Heart right ventricle (tissue), 16 donors: ENCODE measurements at places on chromosomes 16 and 17. TPM values are rescaled to one million over a fixed set of nuclear protein-coding genes. Genes with fewer than 3 reads are reported as not detected.

DNA sequence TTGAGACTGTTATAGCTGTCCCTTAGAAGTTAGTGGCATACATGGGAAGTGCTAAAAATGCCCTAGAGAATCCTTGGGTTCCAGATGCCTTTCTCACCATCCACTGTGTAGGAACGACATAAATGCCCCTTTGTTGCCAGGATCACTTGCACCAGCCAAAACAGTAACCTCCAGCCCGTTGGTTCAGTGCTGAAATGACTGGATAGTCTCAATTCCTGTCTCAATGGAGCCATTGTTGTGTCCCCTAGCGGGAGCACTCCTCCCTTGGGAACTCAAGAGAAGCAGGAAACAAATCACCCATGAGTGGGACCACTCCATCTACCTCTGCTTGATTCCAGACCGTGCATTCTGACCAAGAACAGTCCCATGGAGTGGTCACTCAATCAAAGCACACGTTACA, 23.1 kb downstream of the MPHOSPH6 start:
- H3K27ac ChIP-seq = no peak overlapping the region
- no peak for DNase-seq
- H3K4me3 ChIP-seq = no peak overlapping the region
- H3K36me3 ChIP-seq = no peaks in the 10 kb centered on the region
- H3K27me3 ChIP-seq = no peaks in the 10 kb centered on the region

GRCh38 chr16:27179500-27180072, 23.7 kb upstream of the KDM8 start:
- H3K27me3 ChIP-seq = peaks cover 9% of the 10 kb centered on the region
- no peaks in the 10 kb centered on the region for H3K36me3 ChIP-seq
- H3K4me3 ChIP-seq = no peak overlapping the region

- no peak overlapping the region for H3K27ac ChIP-seq
- H3K4me1 ChIP-seq = peaks cover 11% of the 10 kb centered on the region
- H3K36me3 ChIP-seq = no peaks in the 10 kb centered on the region
- peak; percentile 62 for DNase-seq
- H3K27me3 ChIP-seq = no peaks in the 10 kb centered on the region
- H3K4me3 ChIP-seq = no peak overlapping the region
These were observed 116.9 kb downstream of the NTN1 start for GRCh38 chr17:9138161-9138717.

- no peaks in the 10 kb centered on the region for H3K27me3 ChIP-seq
- no peak overlapping the region for H3K27ac ChIP-seq
- no peak overlapping the region for H3K4me3 ChIP-seq
- no peaks in the 10 kb centered on the region for H3K4me1 ChIP-seq
- DNase-seq = no peak
- H3K36me3 ChIP-seq = peaks cover 5% of the 10 kb centered on the region
These were observed 9.8 kb downstream of the GEMIN4 start for GRCh38 chr17:742147-742793.

DNA sequence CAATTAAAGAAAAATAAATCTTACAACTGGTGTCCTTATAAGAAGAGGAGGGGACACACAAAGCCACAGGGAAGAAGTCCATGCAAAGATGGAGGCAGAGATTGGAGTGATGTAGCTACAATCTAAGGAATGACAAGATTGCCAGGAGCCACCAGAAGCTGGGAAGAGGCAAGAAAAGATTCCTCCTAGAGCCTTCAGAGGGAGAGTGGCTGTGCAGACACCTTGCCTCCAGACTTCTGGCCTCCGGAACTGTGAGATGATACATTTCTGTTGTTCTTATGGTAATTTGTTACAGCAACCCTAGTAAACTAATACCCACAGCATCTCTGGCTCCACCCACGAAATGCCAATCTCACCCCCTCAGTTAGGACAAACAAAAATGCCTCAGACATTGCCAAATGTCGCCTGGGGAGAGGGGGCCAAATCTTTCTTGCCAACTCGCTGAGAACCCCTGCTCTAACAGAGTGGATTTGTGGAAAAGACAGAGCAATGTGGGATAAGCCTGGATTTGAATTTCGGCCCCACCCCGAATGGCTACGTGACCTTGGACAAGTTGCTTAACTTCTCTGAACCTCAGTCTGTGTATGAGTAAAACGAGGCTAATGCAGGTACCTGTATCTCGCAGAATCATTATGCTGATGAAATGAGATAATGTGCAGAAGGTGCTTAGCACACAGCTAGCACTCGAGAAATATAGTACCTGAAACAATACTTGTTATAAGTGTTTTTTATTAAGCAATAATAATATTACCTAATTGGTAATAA, 37.1 kb upstream of the CSNK2A2 start:
- no peak for DNase-seq
- no peak overlapping the region for H3K4me3 ChIP-seq

DNA sequence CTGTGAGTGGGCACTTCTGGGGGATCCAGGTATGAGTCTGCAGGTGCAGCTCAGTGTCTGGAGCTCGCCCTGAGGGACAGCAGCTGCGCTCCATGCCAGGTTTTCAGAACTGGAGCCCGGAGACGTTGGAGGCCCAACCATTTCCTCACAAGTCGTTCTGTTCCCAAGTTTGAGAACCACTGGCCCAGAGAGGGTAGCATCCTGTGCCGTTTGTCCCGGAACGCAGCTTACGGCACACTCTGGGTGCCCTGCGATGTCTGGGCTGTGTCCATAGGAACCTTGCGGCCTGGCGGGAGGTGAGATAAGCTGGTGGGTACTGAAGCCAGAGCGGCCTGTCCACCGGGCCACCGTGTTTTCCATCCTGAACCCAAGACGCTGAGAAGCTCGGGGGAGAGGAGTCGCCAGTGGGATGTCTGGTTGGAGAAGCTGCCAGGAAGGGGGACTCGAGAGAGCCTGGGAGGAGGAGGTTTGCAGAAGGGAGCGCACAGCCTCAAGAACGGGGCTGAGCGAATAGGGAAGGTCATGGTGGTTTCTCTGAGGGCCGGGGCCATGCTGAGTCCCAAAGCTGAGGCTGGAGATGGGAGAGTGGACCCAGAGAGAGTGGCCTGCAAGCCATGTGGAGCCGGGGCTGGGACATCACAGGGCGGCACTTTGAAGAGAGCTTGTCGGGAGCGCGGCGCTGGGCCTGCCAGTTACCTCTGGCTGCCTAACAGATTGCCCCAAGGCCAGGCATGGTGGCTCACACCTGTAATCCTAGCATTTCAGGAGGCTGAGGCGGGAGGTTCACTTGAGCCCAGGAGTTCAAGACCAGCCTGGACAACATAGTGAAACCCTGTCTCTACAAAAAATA, 211.0 kb upstream of the GSE1 start:
- no peak overlapping the region for H3K4me3 ChIP-seq
- no peaks in the 10 kb centered on the region for H3K36me3 ChIP-seq
- no peak overlapping the region for H3K27ac ChIP-seq
- DNase-seq = no peak
- peaks cover 13% of the 10 kb centered on the region for H3K4me1 ChIP-seq

GRCh38 chr17:55354941-55355340, 66.7 kb downstream of the MMD start:
- no peaks in the 10 kb centered on the region for H3K4me1 ChIP-seq
- no peak overlapping the region for H3K27ac ChIP-seq
- no peaks in the 10 kb centered on the region for H3K36me3 ChIP-seq
- no peaks in the 10 kb centered on the region for H3K27me3 ChIP-seq
- H3K4me3 ChIP-seq = no peak overlapping the region
- DNase-seq = no peak

GRCh38 chr16:69709456-69710084, 16.8 kb downstream of the NQO1 start:
- H3K4me3 ChIP-seq = no peak overlapping the region
- peaks cover 7% of the 10 kb centered on the region for H3K4me1 ChIP-seq
- no peaks in the 10 kb centered on the region for H3K27me3 ChIP-seq
- peak overlapping the region; percentile 48 for H3K27ac ChIP-seq

DNA sequence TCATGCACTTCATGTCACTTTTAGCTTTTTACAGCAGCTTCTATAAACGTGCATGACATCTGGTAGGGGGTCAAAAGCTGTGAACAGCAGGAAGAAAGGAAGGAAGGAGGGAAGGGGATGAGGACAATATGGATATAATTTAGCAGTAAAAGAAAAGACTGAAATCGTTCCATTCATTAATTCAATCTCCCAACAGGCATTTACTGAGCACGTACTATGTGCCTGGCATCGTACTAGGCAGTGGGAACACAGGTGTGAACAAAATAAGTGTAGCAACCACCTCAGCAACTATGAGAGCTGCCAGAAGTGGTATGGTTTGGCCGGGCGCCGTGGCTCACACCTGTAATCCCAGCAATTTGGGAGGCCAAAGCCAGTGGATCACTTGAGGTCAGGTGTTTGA, 19.1 kb upstream of the USP7 start:
- no peak for DNase-seq
- no peak overlapping the region for H3K4me3 ChIP-seq
- no peaks in the 10 kb centered on the region for H3K36me3 ChIP-seq
- no peak overlapping the region for H3K27ac ChIP-seq
- no peaks in the 10 kb centered on the region for H3K4me1 ChIP-seq

- peak overlapping the region; percentile 19 for H3K27ac ChIP-seq
- peak; percentile 23 for DNase-seq
- H3K4me3 ChIP-seq = no peak overlapping the region
- no peaks in the 10 kb centered on the region for H3K36me3 ChIP-seq
- H3K27me3 ChIP-seq = no peaks in the 10 kb centered on the region
- peaks cover 40% of the 10 kb centered on the region for H3K4me1 ChIP-seq
These were observed 74.9 kb downstream of the VAT1L start for GRCh38 chr16:77863250-77863649.

DNA sequence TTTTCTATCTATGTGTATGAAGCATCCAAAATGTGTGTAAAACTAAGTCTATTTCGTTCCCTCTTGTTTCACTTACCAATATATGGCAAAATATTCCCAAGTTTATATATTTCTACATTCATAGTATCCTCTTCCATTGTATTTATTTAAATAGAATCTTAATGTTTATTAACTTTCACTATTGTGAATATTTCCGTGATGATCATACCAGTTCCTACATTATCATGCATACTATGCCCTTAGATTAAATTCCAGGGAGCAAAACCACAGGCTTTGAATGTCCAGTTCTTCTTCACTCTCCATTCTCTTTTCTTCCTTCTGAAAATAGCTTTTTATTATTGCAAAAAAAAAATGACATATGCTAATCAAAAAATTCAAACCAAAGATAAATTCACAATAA, 4.0 kb downstream of the MAP2K6 start:
- no peaks in the 10 kb centered on the region for H3K36me3 ChIP-seq
- no peak overlapping the region for H3K27ac ChIP-seq
- H3K4me3 ChIP-seq = no peak overlapping the region
- no peak for DNase-seq

DNA sequence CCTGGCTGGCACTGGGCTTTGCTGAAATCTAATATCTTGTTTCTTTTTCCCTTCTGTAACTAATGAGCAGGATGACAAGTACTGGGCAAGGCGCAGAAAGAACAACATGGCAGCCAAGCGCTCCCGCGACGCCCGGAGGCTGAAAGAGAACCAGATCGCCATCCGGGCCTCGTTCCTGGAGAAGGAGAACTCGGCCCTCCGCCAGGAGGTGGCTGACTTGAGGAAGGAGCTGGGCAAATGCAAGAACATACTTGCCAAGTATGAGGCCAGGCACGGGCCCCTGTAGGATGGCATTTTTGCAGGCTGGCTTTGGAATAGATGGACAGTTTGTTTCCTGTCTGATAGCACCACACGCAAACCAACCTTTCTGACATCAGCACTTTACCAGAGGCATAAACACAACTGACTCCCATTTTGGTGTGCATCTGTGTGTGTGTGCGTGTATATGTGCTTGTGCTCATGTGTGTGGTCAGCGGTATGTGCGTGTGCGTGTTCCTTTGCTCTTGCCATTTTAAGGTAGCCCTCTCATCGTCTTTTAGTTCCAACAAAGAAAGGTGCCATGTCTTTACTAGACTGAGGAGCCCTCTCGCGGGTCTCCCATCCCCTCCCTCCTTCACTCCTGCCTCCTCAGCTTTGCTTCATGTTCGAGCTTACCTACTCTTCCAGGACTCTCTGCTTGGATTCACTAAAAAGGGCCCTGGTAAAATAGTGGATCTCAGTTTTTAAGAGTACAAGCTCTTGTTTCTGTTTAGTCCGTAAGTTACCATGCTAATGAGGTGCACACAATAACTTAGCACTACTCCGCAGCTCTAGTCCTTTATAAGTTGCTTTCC, 56.0 kb downstream of the HLF start:
- no peak for DNase-seq
- H3K27me3 ChIP-seq = no peaks in the 10 kb centered on the region
- H3K36me3 ChIP-seq = peaks cover 68% of the 10 kb centered on the region
- no peaks in the 10 kb centered on the region for H3K4me1 ChIP-seq

GRCh38 chr16:79839466-79840341, 239.2 kb upstream of the MAF start:
- no peak overlapping the region for H3K4me3 ChIP-seq
- no peaks in the 10 kb centered on the region for H3K36me3 ChIP-seq
- DNase-seq = no peak
- no peaks in the 10 kb centered on the region for H3K4me1 ChIP-seq
- H3K27ac ChIP-seq = no peak overlapping the region

- DNase-seq = no peak
- H3K4me3 ChIP-seq = no peak overlapping the region
- H3K36me3 ChIP-seq = no peaks in the 10 kb centered on the region
- H3K27ac ChIP-seq = no peak overlapping the region
These were observed 305.0 kb upstream of the MON1B start for GRCh38 chr16:76885776-76886537.

DNA sequence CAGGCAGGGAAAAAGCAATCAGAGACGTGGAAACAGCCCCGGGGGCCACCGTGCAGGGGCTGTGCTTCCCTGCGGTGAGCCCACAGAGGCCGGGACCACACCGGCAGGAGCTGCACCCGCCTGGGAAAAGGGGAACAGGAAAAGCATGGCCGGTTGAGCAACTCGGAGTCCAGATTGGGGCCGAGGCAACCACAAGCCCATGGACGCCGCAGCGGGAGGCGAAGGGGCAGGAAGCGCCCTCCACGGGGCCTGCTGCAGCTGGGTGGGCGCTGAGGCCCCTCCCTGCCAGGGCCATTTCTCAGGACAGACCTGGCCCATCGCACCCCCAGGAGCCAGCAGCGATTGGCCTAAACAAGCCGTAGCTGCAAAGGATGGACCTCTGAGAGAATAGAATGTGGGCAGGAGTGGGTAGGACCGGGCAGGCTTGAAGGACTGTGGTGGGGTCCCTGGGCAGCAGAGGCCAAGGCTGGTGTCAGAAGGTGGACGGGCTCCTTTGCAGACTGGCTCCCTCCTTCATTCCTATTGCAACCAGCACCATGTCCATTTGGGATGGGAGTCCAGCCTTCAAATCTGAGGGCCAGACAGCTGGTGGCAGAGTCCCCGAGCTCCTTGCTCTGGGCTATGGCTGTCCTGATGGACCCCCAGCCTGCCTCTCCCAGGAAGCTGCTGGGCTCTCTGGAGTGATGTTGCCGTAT, 30.4 kb downstream of the COX4I1 start:
- DNase-seq = peak; percentile 35
- H3K4me1 ChIP-seq = no peaks in the 10 kb centered on the region
- peaks cover 12% of the 10 kb centered on the region for H3K27me3 ChIP-seq

KRTAP16-1 gene
- total RNA-seq = not detected

ZPBP2 gene
- not detected for total RNA-seq

MAFG gene
- total RNA-seq = 16.5 TPM

TP53TG3F gene
- total RNA-seq = not detected

LGALS9C gene
- not detected for total RNA-seq

IRX6 gene
- 16.5 TPM for total RNA-seq

P4HB gene
- total RNA-seq = 801 TPM

ST6GALNAC2 gene
- total RNA-seq = 4.2 TPM
